ENCODE measurements at places on chromosomes 11 and 22. TPM values are rescaled to one million over a fixed set of nuclear protein-coding genes. Genes with fewer than 3 reads are reported as not detected.

- no peak for DNase-seq
These were observed 2.6 kb downstream of the CDC45 start for GRCh38 chr22:19482297-19482696.

- DNase-seq, result no peak
These were observed 309.1 kb downstream of the SWAP70 start for GRCh38 chr11:9972989-9973388.

The RASD2 gene
- 1.4 TPM for total RNA-seq

The BTG4 gene
- 0.08 TPM for total RNA-seq
